ENCODE measurements at places on chromosomes 6 and 20.

DNA sequence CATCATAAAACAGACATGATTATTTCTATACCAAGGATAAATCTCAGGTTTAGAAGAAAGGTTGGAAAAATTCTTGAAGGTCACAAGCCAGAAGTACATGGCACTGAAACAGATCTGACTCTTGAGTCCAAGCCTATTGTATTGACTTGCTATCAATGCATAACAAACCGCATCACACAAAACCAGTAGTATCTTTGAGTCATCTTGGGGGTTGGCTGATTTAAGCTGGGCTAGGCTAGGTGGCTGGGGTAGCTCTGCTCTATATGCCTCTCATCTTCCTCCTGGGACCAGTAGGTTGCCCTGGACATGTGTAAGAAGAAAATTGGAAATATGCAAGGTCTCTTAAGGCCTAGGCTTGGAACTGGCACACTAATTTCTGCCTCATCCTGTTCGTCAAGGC, 37.0 kb upstream of the RAB23 start:
- no peak for DNase-seq

DNA sequence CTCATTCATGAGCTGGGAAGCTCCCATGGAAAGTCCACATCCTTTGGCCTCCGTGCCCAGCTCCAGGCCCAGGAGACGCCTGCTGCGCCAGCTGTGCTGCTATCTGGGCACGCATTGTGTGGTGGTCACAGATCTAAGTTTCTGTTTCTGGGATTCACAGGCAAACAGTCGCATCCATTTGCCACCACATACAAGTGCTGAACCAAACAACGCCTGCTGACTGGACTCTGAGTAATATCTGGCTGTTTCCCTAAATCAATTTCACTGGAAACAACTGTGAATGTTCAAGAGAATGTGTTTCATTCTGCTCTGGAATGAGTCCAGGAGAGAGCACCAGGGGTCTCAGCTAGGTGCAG, 45.5 kb downstream of the IRF4 start:
- DNase-seq: no peak

DNA sequence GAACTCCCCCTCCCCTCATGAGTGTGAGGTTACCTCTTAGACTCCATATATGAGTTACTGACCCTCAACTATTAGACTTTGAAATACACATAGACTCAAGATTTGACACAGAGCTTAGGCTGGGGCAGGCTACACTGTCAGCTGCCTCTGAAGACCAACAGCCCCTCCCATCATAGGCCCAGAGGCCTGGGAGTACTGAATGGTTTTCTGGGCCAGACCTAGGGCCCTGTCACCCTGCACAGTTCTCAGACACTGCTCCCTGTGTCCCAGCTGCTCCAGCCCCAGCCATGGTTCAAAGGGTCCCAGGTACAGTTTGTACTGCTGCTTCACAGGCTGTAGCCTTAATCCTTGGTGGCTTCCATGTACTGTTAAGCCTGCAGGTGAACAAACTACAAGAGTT, 132.1 kb upstream of the MOCS1 start:
- DNase-seq: no peak

GRCh38 chr6:3575166-3575565, 118.3 kb upstream of the SLC22A23 start:
- no peak for DNase-seq

DNA sequence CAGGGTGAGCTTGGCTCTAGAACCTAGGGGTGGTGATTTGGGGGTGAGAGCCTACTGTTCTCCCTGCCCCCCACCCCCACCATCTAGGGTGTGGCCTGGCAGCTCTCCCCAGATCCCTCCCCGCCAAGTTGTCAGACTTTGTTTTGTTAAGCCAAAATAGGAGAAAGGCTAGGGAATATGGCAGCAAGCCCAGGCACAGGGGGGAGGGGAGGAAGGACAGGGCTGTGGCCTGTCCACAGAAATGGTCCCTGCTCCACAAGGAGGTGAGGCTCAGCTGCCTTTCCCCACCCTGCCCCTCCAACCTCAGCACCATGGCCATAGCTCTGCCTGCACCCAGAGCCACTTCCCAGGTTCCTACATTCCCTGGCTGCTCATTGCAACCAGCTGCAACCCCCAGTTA, 17.2 kb downstream of the SCUBE3 start:
- DNase-seq: peak; percentile 10

DNA sequence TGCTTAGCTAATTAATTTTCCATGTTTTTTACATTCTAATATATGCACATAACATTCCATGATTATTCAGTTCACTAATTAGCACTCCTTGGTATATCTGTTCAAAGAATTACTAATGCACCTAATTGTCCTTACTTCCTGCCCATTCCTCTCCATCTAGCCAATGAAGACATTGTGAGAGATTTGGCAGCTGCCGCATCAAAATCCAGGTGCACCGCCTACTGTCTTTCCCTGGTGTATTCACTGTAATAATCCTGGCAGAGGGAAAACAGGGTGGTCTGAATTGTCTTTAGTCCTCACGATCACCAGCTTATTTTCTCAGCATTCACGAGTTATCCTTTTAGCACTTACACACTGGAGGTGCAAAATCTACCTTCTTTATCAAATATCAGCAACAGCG, 61.0 kb upstream of the SCGN start:
- DNase-seq: no peak
